CD4-positive, alpha-beta T cell (primary cell): ENCODE measurements at places on chromosomes 11 and 22.

DNA sequence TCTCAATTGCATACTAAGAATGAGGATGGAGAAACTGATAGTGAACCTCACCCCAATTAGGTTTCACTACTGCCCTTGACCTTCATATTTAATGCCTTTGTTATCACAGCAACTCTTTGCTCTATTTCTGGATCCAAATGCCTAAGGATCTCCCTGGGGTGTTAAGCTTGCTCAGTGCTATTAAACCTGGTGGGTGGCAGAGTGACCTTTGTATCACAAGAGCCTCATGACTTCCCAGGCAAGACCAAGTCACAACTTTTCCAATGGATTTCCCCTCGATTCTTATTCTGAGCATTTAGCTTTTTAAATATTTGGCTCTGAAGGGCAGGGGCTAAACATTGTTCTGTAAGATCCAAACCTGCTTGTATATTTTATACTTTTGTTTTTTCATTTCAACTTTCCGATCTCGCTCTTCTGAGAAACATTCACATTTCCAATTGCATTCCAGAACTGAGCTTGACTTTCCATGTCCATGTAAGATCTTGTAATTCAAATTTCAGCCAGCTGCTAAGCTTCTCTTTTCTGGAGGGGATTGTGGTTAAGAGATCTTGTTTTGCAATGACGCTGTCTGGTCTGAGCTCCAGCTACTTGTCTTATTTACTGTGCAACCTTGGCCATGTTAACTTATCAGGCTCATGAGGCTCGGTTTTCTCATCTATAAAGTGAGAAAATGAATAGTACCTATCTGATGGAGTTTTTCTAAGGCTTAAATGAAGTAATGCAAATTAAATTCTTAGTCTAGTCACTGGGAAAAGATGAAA is 6.4 kb upstream of the EHF start:
- H3K4me3 ChIP-seq = no peak overlapping the region
- no peak for DNase-seq
- no peaks in the 10 kb centered on the region for H3K36me3 ChIP-seq
- no peaks in the 10 kb centered on the region for H3K4me1 ChIP-seq

- H3K4me1 ChIP-seq = no peaks in the 10 kb centered on the region
- H3K27me3 ChIP-seq = no peaks in the 10 kb centered on the region
- no peak overlapping the region for H3K27ac ChIP-seq
Measured at GRCh38 chr11:21428796-21429195, 759.4 kb downstream of the NELL1 start.

DNA sequence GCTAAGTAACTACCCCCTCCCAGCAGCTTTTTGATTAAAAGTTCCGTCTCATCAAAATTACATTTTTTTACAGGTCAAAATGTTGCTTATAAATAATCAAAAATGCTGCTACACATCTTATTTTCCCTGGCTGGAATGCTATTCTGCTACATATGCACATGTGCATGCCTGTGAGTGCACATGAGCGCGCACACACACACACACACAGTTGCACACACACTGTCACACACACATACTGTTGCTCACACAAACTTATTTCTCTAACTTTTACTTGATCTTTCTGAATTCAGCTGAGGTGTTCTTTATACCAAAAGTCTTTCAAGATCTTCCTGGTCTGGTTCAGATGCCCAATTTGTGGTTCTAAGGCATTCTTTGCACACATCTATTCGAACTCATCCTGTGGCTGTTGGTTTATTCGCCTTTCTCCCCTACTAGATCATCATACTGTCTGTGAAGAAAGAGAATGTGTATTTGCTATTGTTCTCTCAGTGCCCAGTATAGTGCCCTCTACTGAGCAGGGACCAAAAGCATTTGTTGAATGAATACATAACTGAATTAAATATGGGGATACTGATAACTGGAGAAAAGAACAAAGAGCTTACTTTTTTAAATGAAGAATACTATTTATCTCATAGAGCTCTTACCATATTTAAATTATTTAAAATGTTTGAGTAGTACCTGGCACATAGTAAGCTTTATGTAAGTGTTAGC is 68.1 kb upstream of the CCDC179 start:
- no peaks in the 10 kb centered on the region for H3K27me3 ChIP-seq
- DNase-seq = no peak
- no peaks in the 10 kb centered on the region for H3K4me1 ChIP-seq
- no peak overlapping the region for H3K27ac ChIP-seq
- H3K36me3 ChIP-seq = no peaks in the 10 kb centered on the region

GRCh38 chr22:42317008-42317407 is 46.6 kb upstream of the TCF20 start:
- H3K36me3 ChIP-seq = no peaks in the 10 kb centered on the region
- DNase-seq = peak; percentile 15
- peak overlapping the region; percentile 10 for H3K4me3 ChIP-seq

DNA sequence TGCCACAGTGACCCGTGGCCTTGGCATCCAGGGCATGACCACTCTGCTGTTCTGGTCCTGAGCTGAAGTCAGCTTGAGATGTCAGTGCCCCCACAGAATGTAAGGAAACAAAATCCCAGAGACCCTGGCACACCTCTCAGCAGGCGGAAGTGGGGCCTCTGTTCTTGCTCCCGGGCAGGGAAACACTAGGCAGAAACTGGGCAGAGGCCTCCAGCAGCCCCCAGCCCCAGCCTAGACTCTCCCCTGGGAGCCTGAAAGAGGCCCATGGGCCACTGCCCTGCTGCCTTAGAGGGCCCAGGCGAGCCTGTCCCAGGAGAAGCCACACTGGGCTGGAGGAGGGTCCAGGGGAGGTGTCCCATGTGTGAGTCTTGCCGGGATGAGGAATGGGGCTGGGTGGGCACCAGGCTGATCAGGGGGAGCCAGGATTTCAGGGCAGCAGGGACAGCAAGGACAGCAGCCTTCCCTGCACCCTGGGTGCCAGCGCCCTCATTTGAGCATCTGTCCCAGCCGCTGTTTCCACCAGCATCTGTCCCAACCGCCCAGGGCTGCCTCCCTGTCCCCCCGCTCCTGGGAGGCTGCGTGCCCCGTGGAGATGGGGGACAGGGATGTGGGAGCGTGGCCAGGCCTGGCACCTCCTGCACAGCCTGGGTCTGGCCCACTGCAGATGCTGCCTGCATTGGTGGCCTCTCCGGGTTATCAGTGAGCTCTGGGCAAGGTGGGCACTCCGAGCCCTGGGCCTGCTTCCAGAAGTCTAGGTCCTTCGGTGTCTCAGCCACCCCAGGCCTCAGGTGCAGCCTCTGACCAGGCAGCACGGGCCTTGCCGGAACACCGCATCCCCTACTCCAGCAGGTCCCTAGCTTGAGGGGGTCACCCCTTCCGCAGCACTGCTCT is 1072.4 kb downstream of the BRD1 start:
- H3K4me3 ChIP-seq = no peak overlapping the region
- H3K4me1 ChIP-seq = no peaks in the 10 kb centered on the region
- H3K27ac ChIP-seq = no peak overlapping the region
- peaks cover 2% of the 10 kb centered on the region for H3K27me3 ChIP-seq
- no peak for DNase-seq

- no peak overlapping the region for H3K27ac ChIP-seq
- H3K4me3 ChIP-seq = no peak overlapping the region
- H3K4me1 ChIP-seq = peaks cover 3% of the 10 kb centered on the region
- H3K27me3 ChIP-seq = peaks cover 10% of the 10 kb centered on the region
- no peak for DNase-seq
Measured at GRCh38 chr22:35835267-35835997, 117.8 kb downstream of the APOL5 start.

DNA sequence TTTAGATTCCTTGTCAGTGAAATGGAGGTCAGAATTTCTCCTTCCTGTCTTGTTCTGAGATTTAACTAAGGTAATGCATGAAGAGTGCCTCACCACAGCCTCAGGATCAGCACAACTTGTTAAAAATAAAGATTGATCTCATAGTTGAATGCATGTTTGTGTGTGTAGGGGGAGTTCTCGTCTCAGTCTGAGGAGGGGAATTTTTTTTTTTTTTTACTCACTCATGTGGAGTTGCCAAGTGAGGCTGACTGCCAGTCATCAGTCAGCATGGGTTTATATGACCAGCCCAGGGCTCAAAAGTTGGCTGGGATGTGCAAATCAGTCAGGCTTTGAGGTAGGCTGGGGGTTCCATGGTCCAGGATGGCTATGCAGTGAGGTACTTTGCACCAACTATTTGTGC is 113.2 kb downstream of the FANCF start:
- H3K4me1 ChIP-seq = no peaks in the 10 kb centered on the region
- H3K27me3 ChIP-seq = no peaks in the 10 kb centered on the region
- DNase-seq = no peak
- H3K27ac ChIP-seq = no peak overlapping the region
- H3K4me3 ChIP-seq = no peak overlapping the region

- no peaks in the 10 kb centered on the region for H3K36me3 ChIP-seq
- peaks cover 60% of the 10 kb centered on the region for H3K27me3 ChIP-seq
- no peak overlapping the region for H3K27ac ChIP-seq
- H3K4me1 ChIP-seq = peaks cover 13% of the 10 kb centered on the region
- DNase-seq = no peak
- no peak overlapping the region for H3K4me3 ChIP-seq
Measured at GRCh38 chr11:12009617-12010321, 1.3 kb upstream of the DKK3 start.

DNA sequence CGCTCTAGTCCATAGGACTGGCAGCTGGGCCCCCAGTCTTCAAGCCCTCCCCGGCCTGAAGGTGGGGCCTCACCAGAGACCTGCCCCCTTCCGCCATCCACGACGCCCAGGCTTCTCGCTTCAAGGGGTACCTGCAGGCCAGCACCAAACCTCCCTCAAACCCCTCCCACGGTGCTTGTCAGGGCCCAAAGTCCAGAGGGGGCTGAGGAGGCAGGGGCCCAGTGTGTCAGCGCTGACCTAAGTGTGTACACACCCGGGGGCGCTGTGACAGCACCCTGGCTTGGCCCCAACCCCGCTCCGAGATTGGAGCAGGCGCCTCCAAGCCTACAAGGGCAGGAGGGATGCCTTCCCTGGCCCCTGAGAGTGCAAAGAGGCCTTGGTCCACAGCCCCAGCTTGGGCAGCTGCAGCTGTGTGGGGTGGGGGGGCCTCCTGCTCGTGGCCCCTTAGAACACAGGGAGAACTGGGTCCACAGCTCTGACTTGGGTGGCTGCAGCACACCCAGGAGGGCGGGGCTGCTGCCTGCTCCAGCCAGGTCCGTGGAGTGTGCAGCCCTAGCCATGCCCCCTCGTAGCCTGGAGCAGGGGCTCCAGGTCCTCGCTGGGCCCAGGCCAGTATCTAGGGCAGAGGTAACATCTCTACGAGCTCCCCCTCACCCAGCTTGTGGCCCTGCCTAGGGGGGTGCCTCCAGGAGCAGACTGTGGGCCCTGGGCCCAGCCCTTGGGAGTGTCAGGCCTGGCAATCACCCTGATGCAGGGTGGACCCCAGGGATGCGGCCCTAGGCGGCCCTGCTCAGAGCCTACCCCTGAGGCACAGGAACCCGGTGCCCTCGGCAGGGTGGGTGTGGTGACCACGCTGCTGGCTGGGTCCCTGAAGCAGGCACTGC is 4.9 kb downstream of the SBF2 start:
- no peaks in the 10 kb centered on the region for H3K36me3 ChIP-seq
- no peak overlapping the region for H3K27ac ChIP-seq
- DNase-seq = no peak
- peaks cover under 1% of the 10 kb centered on the region for H3K27me3 ChIP-seq
- peaks cover 13% of the 10 kb centered on the region for H3K4me1 ChIP-seq

GRCh38 chr11:78291503-78292108 is 102.9 kb downstream of the USP35 start:
- no peaks in the 10 kb centered on the region for H3K36me3 ChIP-seq
- no peak overlapping the region for H3K4me3 ChIP-seq
- H3K27ac ChIP-seq = no peak overlapping the region
- no peaks in the 10 kb centered on the region for H3K27me3 ChIP-seq

DNA sequence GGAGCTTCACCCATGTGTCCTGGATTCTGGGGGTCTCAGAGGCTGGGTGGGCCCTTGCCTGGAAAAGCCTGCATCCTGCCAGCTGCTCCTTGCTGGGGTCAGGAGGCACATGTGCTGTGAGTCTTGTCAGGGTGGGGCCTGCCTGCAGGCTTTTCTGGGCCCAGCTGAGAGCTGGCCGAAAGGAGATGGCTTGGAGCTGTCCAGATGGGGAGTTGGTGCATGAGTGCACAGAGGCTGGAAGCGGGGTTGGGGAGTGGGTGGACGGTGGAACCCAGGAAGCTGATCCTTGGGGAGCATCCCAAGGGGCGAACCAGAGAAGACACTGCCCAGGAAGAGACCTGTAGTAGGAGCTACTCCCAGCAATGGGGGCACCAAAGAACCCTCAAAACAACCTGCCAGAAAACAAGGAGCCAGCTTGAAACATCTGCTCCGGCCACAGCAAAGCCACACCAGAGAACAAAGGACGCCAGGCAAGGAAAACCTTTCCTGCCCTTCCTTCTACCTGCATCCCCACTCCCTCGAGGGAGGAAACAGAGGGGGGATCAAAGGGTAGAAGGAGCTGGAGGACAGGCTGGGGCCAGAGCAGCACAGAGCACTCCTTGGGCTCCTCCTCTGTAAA is 8.2 kb upstream of the KCTD17 start:
- no peak overlapping the region for H3K4me3 ChIP-seq
- no peak for DNase-seq
- no peaks in the 10 kb centered on the region for H3K36me3 ChIP-seq
- H3K4me1 ChIP-seq = no peaks in the 10 kb centered on the region
- no peaks in the 10 kb centered on the region for H3K27me3 ChIP-seq

- no peaks in the 10 kb centered on the region for H3K36me3 ChIP-seq
- H3K27me3 ChIP-seq = peaks cover 22% of the 10 kb centered on the region
- no peaks in the 10 kb centered on the region for H3K4me1 ChIP-seq
- DNase-seq = no peak
- no peak overlapping the region for H3K4me3 ChIP-seq
- H3K27ac ChIP-seq = no peak overlapping the region
Measured at GRCh38 chr11:121929581-121929980, 186.4 kb downstream of the BLID start.

DNA sequence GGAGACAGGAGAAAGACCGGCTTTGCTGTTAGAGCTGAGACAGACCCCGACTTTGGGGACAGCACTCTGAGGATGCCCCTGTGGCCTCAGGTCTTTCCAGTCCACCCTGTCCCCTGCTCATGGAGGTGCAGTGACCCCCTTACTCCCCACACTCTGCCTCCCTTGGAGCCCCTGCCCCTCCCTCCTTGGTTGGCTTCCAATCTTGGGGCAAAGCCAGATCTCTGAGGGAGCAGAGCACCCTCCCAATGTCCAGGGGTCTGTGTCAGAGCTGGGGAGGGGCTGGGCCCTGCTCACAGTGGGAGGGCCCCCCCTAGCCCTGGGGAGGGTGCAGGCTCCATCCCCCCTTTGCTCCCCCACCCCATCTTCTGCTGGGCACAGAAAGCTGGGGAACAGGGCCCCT is 50.0 kb downstream of the IGLL1 start:
- H3K27me3 ChIP-seq = no peaks in the 10 kb centered on the region
- no peaks in the 10 kb centered on the region for H3K4me1 ChIP-seq
- no peak overlapping the region for H3K4me3 ChIP-seq
- H3K36me3 ChIP-seq = no peaks in the 10 kb centered on the region

DNA sequence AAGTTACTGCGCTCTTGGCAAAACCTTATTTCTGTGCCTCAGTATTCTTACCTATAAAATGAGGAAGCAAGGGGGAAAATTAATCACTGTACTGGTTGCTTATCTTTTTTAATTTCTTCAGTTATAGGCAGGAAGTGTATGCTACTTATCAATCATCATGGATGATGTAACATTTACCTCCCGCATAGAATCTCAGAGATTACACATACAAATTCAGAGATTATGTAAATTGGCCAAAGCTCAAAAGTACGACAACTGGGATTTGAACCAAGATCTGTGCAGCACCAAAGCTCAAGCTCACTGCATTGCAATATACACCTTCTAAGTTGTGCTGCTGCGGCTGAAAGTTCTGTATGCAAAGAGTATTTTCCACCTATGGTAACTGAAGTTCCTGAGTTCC is 83.0 kb downstream of the PDHX start:
- no peak overlapping the region for H3K27ac ChIP-seq
- H3K27me3 ChIP-seq = no peaks in the 10 kb centered on the region
- no peak for DNase-seq
- no peak overlapping the region for H3K4me3 ChIP-seq
- H3K36me3 ChIP-seq = peaks cover 5% of the 10 kb centered on the region
